ENCODE measurements at places on chromosomes 7 and 10. TPM values are rescaled to one million over a fixed set of nuclear protein-coding genes. Genes with fewer than 3 reads are reported as not detected.

GRCh38 chr10:44975431-44976331 is 2.9 kb downstream of the DEPP1 start:
- peak; percentile 59 for DNase-seq

GRCh38 chr10:4017336-4017735 is 232.3 kb upstream of the KLF6 start:
- no peak for DNase-seq

- no peak for DNase-seq
These were observed 312.6 kb downstream of the IPMK start for GRCh38 chr10:57955076-57955475.

DNA sequence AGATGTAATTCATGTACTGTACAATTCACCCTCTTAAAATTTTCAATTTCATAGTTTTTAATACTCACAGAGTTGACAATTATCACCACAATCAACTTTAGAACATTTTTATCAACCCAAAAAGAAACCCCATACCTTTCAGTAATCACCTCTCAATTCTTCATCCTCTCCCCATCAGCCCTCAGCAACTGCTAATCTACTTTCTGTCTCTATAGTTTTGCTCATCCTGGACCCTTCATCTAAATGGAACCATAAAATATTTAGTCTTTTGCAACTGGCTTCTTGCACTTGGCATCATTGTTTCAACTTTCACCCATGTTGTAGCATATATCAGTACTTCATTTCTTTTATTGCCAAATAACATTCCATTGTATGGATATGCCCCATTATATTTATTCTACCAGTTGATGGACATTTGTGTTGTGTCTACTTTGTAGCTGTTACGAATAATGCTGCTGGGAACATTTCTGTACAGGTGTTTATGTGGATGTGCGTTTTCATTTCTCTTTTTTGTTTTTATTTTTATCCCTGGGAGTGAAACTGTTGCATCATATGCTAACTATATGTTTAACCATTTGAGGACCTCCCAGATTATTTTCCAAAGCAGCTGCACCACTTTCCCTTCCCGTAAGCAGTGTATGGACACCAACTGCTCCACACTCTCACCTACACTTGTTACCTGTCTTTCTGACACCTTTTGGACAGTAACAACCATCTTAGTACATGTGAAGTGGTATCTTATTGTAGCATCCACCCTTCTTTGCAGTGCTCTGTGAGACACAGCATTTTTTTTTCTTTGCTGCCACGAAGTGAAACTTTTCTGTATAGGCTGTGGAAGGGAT is 65.4 kb upstream of the APBB1IP start:
- no peak for DNase-seq

DNA sequence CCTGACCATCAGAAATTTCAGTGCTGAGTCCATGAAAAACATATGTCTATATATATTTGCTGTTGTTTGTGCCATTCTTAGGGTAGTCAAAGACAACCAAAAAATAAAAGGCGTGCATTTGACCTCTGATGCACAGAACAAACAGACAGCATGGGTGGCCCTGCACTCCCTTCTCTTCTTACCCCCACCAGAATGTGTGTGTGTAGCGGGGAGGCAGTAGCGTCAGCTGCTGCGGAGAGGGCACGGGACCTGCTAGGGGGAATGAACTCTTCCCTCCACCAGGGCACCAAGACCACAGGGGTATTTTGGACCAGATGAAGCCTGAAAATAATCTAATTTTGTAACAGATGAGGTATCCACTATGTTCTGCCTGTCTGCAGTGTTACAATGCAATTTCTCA is 277.7 kb upstream of the ZNF32 start:
- DNase-seq: no peak

DNA sequence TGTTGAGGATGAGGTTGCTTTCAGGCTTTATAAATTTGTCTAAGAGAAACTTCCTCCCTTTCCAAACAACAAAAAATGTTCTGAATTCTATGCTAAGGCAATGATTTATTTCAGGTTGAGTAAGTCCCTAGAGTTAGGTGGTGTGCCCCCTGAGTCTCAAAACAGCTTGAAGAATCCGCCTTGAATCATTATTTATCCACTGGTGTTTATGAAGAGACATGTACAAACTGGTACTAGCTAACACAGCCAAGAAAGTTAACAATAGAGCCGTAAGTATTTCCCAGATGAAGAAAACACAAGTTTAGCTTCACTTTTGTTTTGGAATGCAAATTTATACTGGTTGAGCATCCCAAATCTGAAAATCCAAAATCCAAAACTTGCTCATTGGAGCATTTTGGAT is 66.2 kb upstream of the SRPK2 start:
- no peak for DNase-seq

DNA sequence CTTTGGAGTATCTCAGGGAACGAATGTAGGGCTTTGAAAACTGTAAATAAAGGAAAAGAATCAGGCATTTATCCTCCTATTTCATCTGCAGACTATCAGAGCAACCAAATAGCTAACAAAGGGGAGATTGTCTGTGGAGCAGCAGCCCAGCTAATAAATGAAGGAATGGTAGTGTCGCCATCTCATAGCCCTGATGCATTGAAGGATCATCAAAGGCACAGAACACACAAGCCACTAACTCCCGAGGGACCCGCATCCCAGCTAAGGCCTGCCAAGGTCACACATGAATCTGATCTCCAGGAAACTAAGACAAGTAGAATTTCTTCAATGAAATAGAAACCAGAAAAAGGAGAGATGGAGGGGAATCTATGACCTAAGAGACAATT is 38.2 kb downstream of the CALML5 start:
- DNase-seq: no peak

IFIT1B gene
- not detected for total RNA-seq

LIPJ gene
- not detected for total RNA-seq

PRPS1L1 gene
- total RNA-seq: not detected

WNT8B gene
- not detected for total RNA-seq

LRRTM3 gene
- total RNA-seq: 1.1 TPM

All from H9 (cell line).